ENCODE measurements at places on chromosomes 6 and 20.

GRCh38 chr6:45476341-45476740 lies 98.6 kb upstream of the SUPT3H start:
- DNase-seq: no peak

- no peak for DNase-seq
These were observed 103.5 kb upstream of the PTPRT start for GRCh38 chr20:43293068-43293786.

GRCh38 chr20:17365831-17366230 lies 139.0 kb downstream of the PCSK2 start:
- DNase-seq: no peak

DNA sequence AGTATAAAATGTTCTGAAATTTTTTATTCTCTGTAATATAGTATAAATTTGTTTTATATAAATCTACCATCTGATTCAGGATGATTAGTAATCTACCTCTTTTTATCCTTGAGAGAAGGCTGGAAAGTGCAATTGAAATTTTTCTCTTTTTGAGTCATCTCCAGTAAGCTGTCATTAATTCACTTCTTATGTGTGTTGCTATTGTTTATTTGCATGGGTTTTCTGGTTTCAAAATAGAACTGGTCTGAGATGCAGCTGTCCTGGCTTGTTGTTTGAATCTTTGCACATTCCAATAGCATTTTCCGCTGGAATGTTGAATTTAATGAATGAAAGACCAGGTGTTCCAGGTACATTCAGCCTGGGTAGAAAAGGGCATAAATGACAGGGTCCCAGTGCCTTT lies 24.3 kb upstream of the TAB2 start:
- no peak for DNase-seq

DNA sequence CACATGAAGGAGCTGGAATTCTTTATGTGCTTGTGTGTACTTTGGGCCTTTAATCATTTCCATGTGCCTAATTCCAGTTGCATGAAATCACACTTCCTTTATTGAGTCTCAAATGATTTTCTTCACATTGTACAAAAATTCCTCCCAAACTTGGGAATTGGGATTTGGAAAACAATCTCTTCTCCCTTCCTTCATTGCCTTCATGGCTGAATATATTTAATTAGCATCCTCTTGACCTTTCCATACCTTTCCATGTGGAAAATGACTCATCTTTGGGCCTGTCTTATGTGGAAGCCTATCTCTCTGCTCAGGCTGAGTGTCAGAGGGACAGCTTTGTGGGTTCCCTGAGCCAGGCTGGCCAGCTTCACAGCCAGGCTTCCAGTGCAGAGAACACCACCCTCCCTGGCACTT lies 33.0 kb upstream of the CDH4 start:
- no peak for DNase-seq

GRCh38 chr6:13229205-13230085 lies 98.9 kb downstream of the TBC1D7 start:
- DNase-seq: no peak

DNA sequence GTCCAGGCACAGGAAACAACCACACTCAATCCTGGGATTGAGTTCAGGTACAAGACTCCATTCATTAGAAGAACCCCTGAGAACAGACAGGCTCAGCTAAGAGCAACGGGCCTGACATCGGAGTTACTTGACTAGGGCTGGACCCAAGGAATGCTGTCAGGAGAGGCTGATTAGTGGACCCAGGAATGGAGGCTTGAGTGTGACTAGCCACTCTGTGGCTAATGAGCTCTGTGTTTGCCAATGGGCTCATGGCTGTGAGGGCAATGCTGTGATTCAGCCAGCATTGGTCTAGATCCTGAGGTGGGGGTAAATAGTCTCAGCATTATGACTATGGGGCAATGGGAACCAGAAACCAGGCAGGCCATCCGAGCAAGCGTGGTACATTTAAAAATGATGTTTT lies 71.8 kb downstream of the RIOK1 start:
- DNase-seq: no peak

GRCh38 chr6:148328876-148329555 lies 13.6 kb upstream of the SASH1 start:
- DNase-seq: no peak

GRCh38 chr20:9202420-9203080 lies 133.7 kb downstream of the PLCB4 start:
- no peak for DNase-seq

DNA sequence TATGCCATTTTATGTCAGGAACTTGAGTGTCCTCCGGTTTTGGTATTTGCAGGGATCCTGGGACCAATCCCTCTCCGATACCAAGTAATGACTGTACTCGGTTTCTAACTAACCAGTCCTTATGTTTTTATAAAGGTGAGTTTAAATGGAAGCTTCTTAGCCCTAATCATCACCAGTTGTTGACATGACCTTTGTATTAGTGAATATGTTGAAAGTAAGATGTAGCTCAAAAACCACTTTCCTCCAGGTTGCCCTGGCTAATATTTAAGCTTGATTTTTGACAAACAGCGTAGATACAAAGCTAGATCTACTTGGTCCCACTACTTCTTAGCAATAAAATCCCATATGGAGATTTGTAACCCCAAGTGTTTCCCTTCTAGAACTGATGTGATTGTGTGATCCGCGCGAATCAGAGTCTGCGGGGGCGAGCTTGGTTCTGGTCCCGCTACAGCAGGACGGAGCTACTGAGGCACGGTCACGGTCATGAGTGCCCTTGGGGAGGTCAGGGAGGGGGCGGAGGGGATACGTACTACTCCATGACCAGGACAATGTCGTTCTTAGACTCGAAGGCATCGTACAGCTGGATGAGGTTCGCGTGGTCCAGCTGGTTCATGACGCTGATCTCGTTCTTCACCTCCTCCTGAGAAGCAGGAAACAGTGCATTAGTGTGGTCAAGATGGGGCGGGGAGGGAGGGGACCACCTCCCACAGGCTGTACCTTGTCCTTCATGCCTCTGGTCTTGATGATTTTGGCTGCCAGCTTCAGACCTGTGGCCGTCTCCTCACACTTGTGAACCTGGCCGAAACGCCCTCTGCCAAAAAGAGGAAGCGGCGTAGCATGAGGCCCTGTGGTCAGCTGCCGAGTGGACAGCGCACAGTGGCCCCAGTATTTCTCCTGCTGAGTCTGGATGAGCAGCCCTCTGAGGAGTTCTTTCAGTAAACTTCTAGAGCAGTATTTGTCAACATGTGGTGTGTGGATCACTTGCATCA lies 65.7 kb downstream of the MYLK4 start:
- no peak for DNase-seq

- DNase-seq: no peak
These were observed at the start of gene NRSN1 for GRCh38 chr6:24125980-24126379. NRSN1 (plus strand) TSS chr6:24126215; CDS start chr6:24134328, 8,113 bp downstream.

- no peak for DNase-seq
These were observed 93.6 kb downstream of the CDH4 start for GRCh38 chr20:61345656-61346055.

- no peak for DNase-seq
These were observed 100.1 kb downstream of the GRM4 start for GRCh38 chr6:34045771-34046170.

- no peak for DNase-seq
These were observed 6.1 kb downstream of the RIN2 start for GRCh38 chr20:19764207-19764606.

GRCh38 chr6:139753198-139753861 lies 378.9 kb upstream of the CITED2 start:
- DNase-seq: no peak

GRCh38 chr6:65790666-65791065 lies 83.6 kb upstream of the EYS start:
- no peak for DNase-seq

- no peak for DNase-seq
These were observed 57.0 kb downstream of the SLX4IP start for GRCh38 chr20:10492065-10492464.

Data from stimulated activated CD4-positive, alpha-beta T cell treated with anti-CD3 and anti-CD28 coated beads, Interleukin-1b, Interleukin-23, amount 100 ng/mL, for 24 hours (primary cell).